ENCODE measurements at places on chromosomes 11 and 22.

DNA sequence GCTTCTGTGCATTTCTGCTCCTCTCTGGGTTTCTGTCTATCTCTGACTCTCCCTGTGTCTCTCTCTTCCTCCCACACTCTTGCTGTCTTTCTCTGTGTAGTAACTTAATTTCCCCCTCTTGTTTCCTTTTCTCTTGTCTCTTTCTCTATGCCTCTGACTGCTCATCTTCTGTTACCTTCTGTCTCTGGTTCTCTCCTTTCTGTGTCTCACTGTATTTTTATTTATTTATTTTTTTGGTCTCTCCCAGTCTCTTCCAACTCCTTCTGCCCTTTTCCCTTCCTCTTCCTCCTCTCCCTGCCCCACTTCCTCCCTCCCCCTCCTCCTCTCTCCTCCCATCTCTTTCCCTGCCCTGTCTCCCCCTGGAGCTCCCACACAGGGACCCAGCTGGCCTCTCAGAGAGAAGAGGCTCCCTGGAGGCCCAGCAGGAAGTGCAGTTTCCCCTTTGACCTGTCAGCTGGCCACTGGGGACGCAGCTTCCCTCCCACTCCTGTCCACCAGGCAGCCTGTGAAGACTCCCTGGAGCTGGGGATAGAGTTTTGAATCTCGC lies 38.3 kb upstream of the MYH9 start:
- no peak for DNase-seq

DNA sequence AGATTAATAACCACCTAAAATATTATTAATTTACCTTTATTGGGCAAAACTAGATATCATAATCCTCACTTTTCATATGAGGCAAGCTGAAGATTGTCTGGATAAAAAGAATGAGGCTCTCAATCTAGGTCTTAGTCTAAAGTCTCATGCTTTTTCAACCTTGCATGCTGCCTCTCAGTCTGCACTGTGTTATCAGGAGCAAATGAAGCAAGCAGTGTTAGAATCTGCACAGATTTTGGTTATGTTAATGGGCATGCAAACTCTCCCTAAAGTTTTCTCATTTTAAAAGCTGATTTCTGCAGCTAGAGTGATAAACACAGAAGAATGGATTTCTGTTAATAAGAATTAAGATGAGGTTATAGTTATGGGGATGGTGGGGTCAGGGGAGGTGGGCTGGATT lies 350.7 kb upstream of the C11orf87 start:
- DNase-seq: no peak

DNA sequence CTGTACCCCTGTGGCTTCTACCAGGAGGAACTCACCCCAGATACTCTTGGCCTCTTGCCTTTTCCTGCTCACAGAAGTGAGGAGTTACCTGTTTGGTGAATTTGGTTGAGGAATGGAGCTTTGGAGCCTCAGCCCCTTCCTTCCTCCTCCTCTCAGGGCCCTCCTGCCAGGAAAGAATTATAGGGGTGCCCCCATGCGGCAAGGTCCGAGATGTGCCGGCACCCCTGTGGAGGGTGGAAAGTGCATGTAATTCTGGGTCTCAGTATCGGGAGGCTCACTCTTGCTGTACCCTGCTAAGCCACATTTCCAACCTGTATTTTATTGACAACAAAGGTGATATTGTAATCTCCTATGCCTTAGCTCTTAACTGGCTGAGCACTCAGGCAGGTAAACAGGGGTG lies 13.7 kb upstream of the IGSF22 start:
- DNase-seq: no peak

GRCh38 chr11:100980156-100980555 lies 149.5 kb downstream of the PGR start:
- no peak for DNase-seq

- no peak for DNase-seq
Observed at GRCh38 chr11:113831314-113831713, 44.1 kb downstream of the USP28 start.

- no peak for DNase-seq
Observed at GRCh38 chr11:35182317-35182939, 43.5 kb downstream of the CD44 start.

- no peak for DNase-seq
Observed at GRCh38 chr11:26584818-26585217, 12.8 kb upstream of the MUC15 start.

- DNase-seq: no peak
Observed at GRCh38 chr11:33881651-33882503, 10.0 kb downstream of the LMO2 start.

DNA sequence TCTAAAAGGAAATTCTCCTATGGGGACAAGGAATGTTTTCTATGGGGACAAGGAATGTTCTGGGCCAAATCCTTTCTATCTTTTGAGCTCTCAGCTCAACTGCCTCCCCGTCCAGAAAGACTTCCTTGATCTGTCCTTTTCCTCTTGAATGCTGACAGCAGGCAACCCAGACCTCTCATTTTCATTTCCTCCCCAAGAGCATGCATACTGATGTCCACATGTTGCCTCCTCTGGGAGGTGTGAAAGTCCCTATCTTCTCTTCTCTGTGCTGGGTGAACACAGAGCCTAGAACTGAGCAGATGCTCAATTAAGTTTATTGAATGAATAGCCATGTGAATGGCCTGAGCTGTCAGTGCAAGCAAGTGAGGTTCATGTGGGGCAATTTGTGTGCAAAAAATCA lies 331.9 kb upstream of the NARS2 start:
- no peak for DNase-seq
